ENCODE measurements at places on chromosomes 7 and 10.

GRCh38 chr10:11147722-11148121, 130.1 kb downstream of the CELF2 start:
- DNase-seq, result no peak

DNA sequence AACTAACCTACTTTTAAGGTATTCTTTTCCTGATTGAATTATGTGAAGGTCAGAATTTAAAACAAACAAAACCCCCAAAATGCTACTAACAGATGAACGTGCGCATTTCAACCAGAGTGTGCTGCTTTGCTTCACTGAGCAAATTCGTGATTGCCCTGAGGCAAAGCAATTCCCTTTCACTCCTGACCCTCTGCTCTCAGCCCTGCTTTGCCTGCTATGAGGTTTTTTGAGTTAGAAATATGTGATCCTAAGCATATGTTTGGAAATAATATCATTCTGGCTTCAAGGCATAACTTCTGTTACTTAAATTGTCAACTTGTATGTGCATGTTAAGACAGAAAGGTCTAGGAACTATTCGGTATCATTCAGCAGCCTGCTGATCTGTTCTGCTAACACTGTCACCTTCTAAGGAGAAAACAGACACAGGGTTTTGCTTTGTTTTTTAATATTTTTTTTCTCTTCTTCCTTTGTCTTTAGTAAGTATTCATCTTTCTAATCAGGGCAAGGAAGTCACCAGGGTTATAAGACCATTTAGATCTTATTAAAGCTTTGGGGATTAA, 124.2 kb downstream of the GNAT3 start:
- no peak for DNase-seq

GRCh38 chr10:127587668-127588365, 38.7 kb downstream of the NPS start:
- no peak for DNase-seq

GRCh38 chr10:123998197-123999141, 94.9 kb downstream of the CHST15 start:
- no peak for DNase-seq

DNA sequence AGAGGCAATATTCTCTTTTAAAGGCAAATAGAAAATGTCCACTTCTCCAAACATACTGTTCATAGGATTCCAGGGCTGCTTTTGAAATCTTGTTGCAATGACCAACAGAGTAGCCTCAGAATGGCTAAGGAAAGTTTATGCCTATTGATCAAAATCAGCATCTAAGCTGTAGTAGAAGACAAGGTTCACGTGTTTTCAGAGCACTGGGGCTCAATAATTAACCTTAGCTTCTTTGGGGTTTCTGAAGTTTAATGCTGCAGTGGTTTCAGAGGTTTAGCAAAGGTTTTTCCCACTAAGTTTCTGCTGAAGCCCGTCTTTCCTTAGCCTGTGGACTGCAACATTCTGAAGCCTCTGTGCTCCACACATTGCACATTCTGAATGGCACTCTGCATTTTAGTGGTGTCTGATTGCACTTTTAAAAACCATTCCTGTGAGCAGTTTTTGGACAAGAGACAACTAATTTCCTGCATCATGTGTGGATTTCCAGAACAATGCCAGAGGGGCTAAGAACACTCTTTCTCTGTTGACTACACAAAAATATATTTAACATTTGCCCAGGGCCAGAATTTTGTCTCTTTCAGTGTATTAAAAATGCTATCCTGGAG, 342.5 kb downstream of the PTEN start:
- DNase-seq, result no peak

DNA sequence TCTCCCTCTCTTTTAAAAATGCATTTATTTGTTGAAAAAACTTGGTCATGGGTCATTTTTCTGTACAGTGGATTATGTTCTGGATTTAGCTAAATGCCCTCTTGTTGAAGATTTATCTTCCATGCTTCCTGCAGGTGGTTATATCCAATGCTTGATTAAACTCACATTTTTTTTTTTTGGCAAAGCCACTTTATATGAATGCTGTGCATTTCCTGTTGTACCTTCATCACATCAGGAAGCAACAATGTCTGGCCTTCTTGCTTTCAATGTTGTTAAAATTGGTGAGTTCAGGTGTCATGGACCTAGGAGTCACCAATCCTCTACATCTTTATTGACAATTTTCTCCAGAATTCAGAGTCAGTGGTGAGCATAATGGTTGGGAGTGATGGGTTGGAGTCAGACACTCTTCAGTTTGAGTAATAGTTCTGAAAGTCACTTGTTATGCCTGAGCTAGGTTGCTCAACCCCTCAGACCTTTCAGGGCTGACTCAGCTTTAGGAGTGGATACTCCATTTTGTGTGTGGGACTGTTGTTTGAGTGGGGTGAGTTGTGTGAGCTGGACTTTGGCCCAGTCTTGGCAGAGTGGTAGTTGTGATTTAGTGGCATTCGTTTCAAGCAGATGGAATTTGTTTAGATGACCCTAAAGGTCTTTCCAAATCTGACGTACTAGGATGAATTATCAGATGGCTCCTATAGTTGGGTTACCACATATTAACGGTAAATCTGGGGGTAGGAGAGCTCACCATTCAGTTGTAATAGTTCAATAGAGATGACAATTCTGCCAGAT, 213.5 kb upstream of the ZNF32 start:
- DNase-seq, result no peak

GRCh38 chr7:133207687-133208086, 45.2 kb upstream of the EXOC4 start:
- DNase-seq, result no peak

- DNase-seq, result no peak
Measured at GRCh38 chr7:83908526-83908925, 259.6 kb upstream of the SEMA3E start.

DNA sequence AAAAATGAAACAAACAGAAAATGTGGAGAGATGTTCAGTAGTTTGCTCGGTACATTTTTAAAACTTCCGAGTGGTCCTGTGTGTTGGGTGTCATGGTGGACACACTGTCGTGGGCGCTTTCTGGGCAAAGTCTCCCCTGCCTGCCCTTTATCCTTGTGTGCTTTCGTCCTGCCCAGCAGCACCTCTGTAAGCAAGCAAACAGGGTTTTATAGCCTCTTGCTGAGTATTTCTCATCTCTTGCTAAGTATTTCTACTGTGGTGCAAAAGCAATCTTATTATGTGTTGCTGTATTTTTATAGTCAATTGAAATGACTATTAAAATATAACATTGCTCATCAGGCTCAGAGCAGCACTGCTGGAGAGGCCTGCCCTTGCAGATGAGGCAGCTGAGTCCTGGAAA, 48.7 kb downstream of the DOCK1 start:
- no peak for DNase-seq

DNA sequence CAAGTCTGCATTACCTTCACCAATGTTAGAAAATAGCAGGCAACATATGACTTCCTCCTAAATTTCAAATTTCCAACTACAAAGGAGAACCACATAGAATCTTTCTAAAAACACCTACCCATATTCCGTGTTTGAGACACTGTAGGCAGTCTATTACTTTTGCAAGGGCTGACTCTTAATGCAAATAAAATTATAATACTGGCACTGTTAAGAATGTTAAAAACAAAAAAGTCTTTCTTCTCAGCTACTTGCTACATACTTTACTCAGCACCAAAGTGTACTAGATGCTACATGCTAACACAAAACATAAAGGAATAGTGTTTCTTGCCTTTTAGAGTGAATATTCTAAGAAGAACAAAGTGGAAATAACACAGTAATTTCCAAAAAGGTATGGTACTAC, 65.4 kb downstream of the SRPK2 start:
- DNase-seq, result no peak

DNA sequence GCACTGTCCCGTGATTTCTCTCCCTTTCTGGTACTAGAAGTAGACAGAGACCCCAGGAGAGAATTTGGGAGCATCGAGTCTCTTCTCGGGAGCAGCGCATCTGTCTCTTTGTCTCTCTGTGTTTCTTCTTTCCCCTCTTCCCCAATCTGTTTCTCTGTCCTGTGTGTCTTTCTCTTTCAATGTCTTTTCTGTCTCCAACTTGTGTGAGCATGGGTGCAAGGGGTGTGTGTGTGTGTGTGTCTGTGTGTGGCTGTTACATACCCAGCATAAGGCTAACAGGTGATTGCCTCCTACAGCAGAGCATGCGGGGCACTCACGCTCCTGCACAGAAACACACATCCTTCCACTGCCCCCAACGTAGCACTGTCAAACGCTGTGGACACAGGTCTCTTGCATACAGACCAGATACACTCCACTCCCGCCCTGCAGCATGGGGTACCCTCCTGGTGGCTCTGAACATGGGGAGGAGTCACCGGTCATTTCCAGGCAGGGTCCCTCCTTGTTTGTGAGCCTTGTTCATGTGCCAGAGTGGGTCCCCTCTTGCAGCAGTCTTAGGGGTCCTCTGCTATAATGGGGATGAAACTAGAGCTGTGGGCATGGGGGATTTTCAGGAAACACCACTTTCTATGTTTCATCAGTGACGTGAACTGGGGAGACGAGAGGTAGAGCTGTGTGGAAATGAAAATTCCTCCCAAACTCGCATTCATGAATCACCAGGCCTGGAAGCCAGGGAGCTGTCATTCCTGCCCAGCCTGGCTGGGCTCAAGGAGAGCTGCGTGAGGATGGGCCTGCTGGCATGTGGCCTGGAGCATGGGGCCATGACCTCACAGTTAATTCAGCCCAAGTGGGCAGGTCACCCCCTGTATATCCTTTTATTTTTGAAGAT, 980 bp downstream of the ADAMTS14 start:
- DNase-seq, result peak; percentile 87

GRCh38 chr10:29635711-29636144, 957 bp upstream of the SVIL start:
- no peak for DNase-seq

DNA sequence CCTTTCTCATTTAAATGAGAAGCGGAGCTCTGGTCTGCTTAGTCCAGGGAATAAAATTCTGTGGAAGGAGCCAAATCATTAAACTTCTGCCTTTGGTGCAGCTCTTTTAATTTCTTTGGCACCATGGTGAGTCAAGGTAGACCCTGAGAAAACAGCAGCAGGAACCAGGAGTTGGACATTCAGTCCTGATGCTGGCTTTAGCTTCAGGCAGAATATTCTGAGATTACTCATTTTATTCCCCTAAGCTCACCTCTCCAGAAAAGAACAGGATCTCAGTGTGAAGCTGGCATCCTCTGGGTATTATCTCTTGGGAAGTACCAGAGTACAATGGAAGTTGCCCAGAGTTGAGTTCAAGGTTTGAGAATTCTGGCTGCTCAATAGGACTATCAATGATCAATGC, 211.6 kb upstream of the NRP1 start:
- DNase-seq, result no peak

- peak; percentile 97 for DNase-seq
Measured at GRCh38 chr10:69769395-69769992, 32.2 kb upstream of the COL13A1 start.

DNA sequence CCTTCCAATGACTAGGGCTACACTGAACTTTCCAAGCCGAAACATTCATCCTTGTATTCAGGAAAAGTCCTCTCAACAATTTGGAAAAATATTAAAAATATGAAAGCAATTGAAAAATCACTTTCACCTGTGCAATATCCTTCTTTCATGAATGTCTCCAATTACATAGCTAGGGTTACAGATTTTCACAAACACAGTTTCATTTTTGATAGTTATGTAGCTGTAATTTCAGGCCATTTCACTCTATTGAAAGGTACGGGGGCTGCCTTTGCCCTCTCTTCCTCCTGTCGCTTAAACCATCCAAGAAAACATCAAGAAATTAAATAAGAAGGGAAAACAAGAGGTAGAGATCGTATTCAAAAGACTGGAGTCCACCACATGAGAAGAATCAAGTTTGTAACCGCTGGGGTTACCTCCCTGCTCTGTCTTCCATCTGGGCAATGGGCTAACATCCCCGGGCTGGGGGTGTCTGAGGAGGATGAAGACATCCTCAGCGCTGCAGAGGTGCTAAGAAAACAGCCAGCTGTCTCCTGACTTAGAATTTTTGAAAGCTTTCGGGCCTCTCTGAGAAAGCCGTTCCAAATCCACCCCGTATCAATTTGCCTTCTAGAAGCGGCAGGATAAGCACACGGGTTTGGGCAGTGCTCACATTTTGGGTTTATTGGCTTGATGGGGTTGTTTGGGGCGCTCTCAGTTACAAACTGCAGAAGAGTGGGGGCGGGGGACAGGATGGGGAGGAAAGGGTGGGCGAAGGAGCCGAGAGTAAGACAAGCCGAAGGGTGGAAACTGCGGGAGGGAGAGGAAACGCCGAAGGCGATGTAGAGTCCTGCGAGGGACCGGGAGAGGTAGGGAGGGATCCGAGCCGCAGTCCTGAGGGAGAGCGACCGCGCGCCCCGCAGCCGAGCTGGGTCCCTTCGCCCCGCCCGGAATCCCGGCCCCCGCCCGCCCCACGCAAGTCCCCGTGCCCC, 24.3 kb upstream of the VAX1 start:
- DNase-seq, result no peak

- no peak for DNase-seq
Measured at GRCh38 chr10:100817268-100817839, 72.0 kb downstream of the PAX2 start.

- DNase-seq, result no peak
Measured at GRCh38 chr7:105611856-105612775, 30.8 kb upstream of the EFCAB10 start.

DNA sequence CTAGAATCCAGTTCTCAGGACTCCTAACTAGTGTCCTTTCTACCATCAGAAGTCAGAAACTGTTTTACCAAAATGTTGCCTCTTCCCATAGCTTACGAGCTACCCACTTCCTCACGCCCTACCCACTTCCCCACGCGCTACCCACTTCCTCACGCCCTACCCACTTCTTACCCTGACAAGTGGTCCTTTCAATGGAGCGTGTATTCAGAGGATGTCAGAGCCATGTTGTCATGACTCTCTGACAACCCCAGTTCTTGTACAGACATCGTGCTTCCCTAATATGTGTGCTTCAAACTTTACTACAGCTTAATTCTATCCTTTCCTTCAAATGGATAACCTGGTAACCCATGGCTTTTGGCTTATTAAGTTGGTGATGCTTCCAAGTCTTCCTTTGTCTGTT, 84.8 kb upstream of the PHF14 start:
- no peak for DNase-seq

GRCh38 chr7:39650676-39651075, 27.3 kb downstream of the RALA start:
- no peak for DNase-seq

DNA sequence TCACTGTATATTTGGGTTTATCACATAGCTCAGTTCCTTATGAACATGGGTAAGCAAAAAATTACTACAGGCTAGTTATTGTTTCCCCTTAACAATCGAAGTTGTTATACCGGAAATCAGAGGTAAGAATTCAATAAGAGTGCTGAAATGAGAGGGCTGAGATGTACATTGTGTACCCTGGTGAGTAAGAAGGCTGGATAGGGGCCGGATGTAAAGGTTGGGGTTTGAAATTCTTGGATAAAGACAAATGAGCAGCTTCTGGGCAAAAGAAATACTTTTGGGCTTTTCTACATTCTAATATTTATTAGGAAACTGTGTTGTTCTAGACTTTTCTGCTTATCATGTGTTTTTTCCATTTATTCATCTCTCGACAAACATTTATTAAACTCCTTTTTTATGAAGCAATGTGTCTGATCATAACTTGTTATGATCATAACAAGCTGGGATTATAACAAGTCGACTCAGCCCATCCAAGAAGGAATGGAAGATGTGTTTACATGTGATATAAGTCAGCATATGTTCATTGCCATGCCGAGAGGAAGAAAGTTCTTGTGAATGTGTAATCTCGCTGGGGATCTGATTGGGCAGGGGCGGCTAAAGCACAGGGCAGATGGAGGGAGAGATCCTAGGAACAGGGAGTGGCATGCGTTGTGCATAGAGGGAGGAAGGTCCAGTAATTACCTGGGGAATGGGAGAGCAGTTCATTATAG, 155.3 kb downstream of the PLXDC2 start:
- DNase-seq, result no peak

Data from urothelium cell line (cell line).